ENCODE measurements at places on chromosomes 2 and 18. TPM values are rescaled to one million over a fixed set of nuclear protein-coding genes. Genes with fewer than 3 reads are reported as not detected.

DNA sequence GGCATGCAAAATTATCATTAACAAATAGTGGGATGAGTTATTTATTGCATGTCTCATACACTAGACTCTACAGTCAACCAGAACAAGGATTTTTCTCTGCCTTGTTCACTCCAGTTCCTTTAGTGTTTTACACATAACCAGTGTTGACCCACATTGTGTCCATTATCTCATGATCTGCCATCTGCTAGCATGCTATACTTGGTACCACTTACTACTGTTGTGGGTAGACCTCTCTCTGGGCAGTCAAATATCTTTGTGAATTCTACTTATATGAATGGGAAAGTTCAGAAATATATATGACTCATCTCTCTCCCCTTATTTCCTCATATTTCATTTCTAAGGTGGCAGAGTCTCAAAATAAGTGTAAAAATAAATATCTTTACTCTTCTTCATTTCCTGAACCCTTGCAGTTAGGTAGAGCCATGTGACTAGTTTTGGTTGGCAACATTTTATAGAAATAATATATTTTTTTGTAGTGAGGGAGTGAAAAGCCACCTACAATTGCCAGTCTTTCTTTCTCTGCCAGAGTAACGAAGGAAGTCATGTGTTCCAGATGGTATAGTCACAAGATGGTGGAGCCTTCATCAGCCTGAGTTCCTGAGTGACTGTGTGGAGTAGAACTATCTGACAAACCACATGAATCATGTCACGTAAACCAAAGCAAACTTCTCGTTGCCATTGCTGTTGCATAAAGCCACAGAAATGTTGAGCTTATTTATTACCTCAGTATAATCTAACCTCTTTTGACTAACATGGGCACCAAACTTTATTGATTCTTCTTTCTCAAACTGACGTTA is 704.0 kb downstream of the RNF144A start:
- DNase-seq = no peak

ITGB1BP1 gene
- polyA plus RNA-seq = 84.9 TPM

- no peak for DNase-seq
Observed at GRCh38 chr2:43743706-43744105, 30.1 kb upstream of the DYNC2LI1 start.

DNA sequence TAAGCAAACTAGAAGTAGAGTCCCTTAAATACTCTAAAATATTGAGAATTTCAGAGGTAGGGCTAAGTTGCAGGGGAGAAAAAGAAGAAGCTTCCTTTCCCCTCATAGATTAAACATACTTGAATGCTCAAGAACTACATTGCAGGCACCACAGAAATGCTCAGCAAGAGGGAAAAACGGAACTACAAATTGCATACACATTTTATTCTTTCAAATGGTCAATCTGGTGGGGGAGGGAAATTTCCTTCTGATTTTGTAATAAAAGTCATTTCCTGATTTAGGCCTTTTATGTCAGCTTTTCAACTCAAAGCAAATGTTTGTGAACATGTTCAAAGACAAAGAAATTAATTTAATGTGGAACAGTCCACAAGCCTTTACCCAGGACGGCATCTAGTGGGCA is 33.0 kb downstream of the FARSB start:
- no peak for DNase-seq

- DNase-seq = no peak
Observed at GRCh38 chr2:159592441-159592840, 23.9 kb downstream of the BAZ2B start.

- DNase-seq = no peak
Observed at GRCh38 chr2:29749843-29750242, 171.5 kb downstream of the ALK start.

DNA sequence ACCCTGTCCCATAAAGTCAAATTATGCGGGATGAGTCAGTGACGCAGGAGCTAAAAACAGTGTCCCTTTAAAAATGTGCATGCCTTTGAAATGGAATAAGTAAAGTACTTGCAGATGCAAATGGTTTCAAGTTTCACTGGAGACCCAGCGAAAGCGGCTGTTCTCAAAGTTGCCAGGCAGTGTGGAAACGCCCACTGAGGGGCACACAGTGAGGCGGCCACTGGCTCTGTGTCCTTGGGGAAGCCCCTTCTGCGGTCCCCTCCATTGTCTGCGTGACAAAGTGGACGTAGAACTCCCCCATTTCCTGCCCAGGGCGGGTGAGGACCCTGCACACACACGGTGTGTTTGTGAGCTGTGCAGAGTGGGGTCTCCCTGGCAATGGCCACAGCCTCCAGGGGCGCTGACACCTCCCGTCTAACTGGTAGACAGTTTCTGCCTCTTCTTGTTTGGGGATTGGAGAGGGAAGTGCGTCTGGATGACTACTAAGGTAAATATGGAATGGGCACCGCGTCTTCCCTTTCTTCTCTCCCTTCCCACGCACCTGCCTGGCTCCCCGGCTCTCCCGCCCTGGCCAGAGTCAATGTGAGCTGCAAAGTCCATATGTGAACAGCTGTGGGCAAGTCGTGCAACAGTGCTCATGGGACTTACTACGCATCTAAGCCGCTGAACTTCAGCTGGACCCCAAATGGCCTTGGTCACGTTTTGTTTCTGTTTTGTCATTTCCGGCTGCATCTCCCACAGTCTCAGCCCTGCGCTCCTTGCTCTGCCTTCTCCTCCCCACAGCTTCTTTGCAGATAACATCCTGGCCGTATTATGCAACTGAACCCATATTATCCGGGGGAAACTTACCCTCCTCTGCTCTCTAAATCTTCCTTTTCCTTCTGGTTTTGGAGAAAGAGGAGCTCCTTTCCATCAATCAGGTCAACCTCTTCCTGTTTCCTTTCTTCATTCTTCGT is 33.7 kb upstream of the ZNF516 start:
- no peak for DNase-seq

GRCh38 chr2:23449413-23449812 is 64.4 kb downstream of the KLHL29 start:
- no peak for DNase-seq

DNA sequence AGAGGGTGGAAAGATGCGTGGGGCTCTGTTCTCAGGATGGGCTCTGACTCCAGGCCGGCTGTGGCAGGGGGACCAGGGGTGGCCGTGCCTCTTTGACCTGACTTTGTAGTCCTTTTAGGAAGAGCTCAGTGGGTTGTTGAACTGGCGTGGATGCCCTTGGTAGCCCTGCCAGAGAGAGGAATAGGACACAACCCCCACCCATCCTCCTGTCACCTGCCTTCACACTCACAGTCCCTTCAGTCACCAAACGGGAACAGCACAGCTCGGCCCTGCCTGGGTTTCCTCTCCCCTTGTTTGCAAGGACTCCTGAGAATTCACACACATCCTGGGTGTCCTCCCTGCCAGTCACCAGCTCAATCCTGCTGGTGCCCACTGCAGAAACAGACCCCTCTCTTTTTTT is 20.1 kb upstream of the MRPL33 start:
- no peak for DNase-seq

DNA sequence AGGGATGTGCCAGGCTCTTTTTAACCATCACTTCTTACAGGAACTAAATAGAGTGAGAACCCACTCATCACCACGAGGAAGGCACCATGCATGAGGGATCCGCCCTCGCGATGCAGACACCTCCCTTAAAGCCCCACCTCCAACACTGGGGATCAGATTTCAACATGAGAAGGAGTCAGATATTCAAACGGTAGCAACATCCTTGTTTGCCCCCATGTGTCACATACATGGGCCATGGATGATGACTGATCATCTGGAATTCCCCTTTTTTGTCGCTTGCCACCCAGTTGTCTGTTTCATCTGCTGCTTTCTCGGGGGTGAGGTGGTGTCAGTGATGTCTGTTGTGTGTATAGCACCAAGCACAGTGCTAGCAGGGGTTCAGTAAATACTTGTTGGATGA is 57.9 kb downstream of the NCK2 start:
- DNase-seq = no peak

SLC30A3 gene
- not detected for polyA plus RNA-seq

THSD7B gene
- 0.04 TPM for polyA plus RNA-seq

CRYGD gene
- not detected for polyA plus RNA-seq

NBAS gene
- polyA plus RNA-seq = 28.1 TPM

SKOR2 gene
- not detected for polyA plus RNA-seq

SPATA3 gene
- polyA plus RNA-seq = not detected

- DNase-seq = no peak
Observed at GRCh38 chr2:30514134-30514847, 67.2 kb downstream of the LCLAT1 start.

- DNase-seq = no peak
Observed at GRCh38 chr2:17966798-17967197, 88.3 kb downstream of the KCNS3 start.

PID1 gene
- polyA plus RNA-seq = 6.0 TPM

GRCh38 chr2:157948856-157949255 is 72.7 kb upstream of the ACVR1 start:
- DNase-seq = no peak

ARHGEF4 gene
- polyA plus RNA-seq = 40.6 TPM

ASAP2 gene
- 54.2 TPM for polyA plus RNA-seq

GRCh38 chr2:185757356-185757755 is 18.8 kb downstream of the FSIP2 start:
- DNase-seq = no peak

FAM110C gene
- 26.3 TPM for polyA plus RNA-seq

DNA sequence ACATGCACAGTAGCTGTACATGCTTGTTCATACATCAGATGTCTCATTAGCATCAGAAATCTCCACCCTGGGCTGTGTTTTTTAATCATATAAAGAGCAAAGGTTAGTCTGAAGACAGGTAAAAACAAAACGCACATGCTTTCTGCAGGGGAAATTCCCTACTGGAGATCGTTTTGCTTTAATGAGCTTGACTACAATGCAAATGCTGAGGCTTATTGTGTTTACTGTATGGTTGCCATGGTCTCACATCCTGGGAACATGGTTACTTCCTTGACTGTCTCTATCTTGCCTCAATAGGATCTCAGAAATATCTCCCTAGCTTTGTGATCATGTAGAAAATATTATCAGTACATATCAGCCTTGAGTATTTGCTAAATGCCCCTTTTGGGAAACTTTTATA is 336.5 kb upstream of the TFPI start:
- DNase-seq = no peak

GRCh38 chr2:150698016-150698661 is 210.7 kb upstream of the RND3 start:
- no peak for DNase-seq

NETO1 gene
- 16.3 TPM for polyA plus RNA-seq

DNA sequence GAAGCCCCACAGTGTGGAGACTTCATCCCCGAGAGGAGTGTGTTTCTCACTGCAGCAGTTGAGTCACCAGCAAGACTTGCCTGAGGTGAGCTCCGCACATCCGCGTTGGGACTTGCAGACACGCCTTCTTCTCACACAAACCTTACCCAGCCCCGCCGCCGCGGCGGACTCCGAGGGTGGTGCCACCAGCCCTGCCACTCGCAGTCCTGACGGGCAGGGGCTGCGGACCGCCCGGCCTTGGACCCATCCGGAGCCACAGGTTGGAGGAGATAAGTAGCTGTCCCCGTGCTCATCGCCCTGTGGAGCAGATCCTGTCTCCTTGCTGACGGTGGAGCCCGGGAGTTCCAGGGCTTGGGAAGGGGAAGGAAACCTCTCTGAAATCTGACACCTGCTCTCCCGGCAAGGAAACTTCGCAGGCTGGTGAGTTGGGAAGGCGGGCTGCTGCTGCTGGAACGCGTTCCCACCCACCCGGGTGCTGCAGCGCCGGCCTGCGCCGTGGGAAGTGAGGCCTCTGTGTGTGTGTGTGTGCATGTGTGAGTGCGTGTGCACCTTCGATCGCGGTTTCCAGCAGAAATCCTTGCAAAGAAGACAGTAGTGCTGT is at the start of gene RAB27B:
Gene RAB27B (plus strand): TSS at position 197 of the 601 bp plus-strand sequence. CDS start 49,109 bp downstream, outside the sequence.
- peak; percentile 55 for DNase-seq

RNF152 gene
- 10.1 TPM for polyA plus RNA-seq

GRCh38 chr2:160054984-160055725 is 7.3 kb downstream of the PLA2R1 start:
- DNase-seq = no peak

- DNase-seq = no peak
Observed at GRCh38 chr2:24576146-24576545, 85.1 kb downstream of the NCOA1 start.

DNA sequence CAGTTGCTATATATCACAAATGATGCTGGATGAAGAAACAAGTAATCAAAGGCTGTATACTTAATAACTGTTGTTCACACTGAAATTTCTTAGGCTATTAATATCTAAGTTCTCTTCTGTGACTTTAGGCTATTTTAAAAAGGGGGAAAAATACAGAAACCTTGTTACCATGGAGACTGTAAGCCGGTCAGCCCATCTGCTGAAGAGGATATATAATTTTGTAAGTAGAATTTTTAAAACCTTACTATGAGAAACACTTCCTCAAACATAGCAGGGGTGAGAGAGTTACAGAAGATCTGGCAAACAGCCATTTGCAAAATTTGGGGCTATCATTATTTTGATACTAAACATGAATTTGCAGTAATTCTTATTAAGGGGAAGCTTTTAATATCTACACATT is 27.8 kb downstream of the CACNB4 start:
- DNase-seq = no peak

PLEK gene
- 0.28 TPM for polyA plus RNA-seq

TLX2 gene
- not detected for polyA plus RNA-seq

DNA sequence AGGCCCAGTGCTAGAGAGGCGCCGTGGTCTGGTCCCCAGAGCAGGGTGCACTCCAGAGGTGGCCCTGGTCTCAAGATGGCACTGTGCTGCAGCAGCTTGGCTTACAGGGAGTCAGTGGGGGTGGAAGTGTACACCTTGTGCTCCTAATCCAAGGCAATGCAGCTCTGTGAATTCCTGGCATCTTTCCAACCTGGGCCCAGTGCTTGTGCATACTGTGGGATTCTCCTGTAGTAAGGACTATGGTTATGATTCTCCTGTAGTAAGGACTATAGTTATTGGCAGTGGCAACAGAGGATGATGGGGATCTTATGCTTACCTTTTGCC is 616.7 kb upstream of the REG3G start:
- no peak for DNase-seq

Data from keratinocyte (primary cell).